Left cardiac atrium (tissue), 4 donors: ENCODE measurements at places on chromosomes 7 and 10. TPM values are rescaled to one million over a fixed set of nuclear protein-coding genes. Genes with fewer than 3 reads are reported as not detected.

- no peak for DNase-seq
These were observed 279.0 kb downstream of the TCERG1L start for GRCh38 chr10:131032329-131033165.

MOSPD3 gene
- total RNA-seq, result 13.3 TPM

GRCh38 chr7:19491821-19492452, 216.9 kb downstream of the POLR1F start:
- DNase-seq, result no peak

GIGYF1 gene
- 31.0 TPM for total RNA-seq

FBXL13 gene
- 0.68 TPM for total RNA-seq

DNA sequence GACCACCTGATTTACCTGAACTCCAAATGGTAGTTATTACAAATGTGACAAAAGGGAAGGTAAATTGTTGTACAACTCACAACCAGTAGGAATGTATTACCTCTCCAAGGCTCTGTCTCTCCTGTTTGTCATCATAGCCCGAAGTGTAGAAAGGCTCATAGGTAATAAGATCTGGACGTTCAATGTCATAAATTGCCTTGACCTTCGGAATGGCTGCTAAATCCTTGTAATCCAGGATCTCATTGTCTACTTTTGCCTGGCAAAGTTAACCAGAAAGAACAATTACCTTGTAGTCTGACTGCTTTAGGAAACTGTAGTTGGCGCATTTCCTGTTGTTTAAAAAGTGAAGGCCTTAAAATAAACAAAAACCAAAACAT, 68.6 kb upstream of the AFAP1L2 start:
- DNase-seq, result no peak

DNA sequence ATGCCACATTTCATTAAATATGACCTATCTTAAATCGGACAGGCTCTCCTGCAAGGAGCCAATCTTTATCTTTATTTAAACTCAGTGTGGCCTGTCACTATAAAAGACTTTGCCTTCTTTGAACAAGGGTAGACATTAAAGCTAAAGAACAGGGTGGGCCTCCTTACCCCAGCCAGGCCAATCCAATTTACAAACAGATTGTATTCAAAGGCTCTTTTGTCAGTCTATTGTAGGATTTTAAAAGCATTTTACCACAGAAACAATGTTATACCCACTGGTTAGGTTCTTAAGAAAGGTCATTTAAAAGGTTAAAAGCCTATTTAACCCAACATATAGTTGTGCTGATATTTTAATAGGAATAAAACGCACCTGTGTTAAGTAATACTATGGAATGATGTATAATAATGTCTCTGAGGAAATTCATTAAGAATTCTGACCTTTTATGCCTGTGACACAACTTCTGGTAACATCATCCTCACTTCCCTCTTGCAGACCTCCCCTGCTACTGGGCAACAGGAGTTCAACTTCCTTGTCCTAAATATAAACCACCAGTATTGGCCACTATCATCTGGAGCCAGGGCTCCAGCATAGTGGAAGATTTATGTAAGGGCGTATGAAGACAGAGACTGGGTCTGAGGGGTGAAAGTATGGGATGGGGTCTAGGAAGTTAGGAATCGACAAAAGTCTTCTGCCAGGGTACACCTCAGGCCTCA, 32.5 kb downstream of the MTERF1 start:
- no peak for DNase-seq

- no peak for DNase-seq
These were observed 19.2 kb downstream of the LEP start for GRCh38 chr7:128260069-128260795.

GRCh38 chr10:124357561-124357885, 61.2 kb downstream of the OAT start:
- no peak for DNase-seq

- DNase-seq, result no peak
These were observed 2.3 kb downstream of the LLCFC1 start for GRCh38 chr7:142941541-142941940.

DNA sequence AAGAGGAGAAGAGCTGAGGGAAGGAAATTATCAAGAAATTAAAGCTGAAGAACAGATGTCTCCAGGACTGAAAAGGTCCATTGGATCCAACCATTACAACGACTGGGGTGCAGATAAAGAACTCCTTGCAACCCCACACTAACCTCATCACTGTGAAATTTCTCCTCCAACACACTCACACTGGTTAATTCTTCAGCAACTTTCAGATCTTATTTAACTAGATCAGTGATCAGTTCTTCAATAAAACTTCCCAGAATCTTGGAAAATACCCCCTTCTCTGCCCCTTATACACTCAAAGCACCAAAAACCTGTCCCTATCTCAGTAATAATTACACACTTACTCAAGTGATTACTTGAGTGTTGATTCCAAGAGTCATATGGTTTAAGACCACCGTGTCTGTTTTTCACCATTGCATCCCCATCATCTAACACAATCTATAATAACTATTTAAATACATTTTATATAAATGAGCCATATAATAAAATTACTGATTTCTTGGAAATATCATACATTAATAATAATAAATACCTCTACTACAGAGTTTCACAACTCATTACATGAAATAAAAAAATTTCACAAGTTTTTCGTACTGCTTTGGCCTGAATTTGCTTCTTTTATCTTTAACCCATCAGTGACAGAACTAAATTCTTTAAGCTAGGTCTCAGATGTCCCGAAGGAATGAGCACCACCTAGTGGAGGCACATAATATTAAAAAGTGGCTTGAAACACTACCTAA, 123.7 kb downstream of the MPP7 start:
- no peak for DNase-seq

- DNase-seq, result no peak
These were observed 355.6 kb downstream of the ETV1 start for GRCh38 chr7:13633857-13634256.

ZNF786 gene
- 2.9 TPM for total RNA-seq
